NCI-H774 (cell line): ENCODE measurements at places on chromosomes 1 and 21.

DNA sequence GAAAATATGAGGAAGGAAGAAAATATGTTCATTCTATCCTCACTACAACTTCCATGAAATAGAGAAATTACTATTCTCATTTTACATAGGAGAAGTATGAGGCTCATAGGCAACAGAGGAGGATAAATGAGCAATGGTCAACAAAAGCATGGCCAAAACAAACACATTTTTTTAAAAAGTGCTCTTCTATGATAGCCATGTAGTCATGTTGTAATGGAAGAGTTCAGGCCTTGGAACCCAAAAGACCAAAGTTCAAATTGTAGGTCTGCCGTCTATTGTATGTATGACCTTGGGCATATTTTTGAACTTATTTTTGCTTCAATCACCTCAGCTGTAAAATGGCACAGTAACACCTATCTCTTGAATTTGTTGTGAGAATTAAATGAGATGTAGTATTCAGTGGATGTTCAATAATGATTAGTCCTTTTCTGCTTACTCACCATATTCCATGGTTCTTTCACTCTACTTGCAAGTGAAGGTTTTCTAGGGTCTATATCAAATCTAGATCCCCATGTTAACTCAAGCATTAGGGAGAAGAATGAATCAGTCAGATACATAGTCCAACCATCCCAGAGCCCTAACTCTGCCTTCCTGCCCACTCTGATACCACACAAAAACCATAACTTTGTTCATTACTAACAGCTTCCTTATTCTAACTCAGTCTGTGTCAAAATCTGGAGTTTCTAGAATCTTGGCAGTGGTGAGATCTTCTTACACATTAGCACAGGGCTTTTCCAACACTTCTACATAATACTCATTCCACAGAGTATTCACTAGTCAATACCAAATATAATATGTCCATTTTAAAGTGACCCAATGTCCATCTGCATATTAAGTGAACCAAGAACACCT lies 353.2 kb downstream of the PLPP3 start:
- DNase-seq = no peak

DNA sequence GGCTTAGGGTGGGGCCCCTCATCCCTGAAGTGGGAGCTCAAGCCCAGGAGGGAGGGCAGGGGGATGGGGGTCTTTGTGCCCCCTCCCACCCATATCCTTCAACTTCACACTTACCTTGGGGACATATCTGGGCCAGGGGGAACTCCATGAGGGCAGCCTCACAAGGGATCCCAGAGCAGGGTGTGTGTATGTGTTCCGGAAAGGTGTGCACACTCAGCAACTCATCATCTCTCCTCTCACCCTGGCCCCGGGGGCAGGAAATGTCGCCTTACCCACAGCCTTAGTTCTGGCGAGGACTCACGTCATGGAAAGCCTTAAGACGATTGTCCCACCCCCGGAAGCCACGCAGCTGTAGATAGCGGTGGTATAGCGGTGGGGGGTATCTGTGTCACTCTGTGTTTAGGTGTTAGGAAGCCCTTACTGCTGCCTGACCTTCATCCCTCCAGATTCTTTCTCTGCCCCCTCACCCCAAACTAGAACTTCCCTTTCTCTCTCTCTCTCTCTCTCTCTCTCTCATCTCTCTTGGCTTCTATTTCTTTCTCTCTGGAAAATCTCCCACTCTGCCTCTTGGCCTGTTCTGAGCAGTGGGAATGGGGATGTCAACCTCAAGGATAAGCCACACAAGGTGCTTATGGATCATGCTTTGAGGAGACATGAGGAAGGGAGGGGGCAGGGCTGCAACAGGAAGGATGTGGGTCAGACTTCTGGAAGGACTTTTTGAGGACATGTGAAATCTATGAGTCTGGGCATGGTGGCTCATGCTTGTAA lies at the start of gene SH2D2A:
SH2D2A (minus strand) TSS at position 288 of the 768 bp plus-strand sequence; CDS start at position 148, 140 bp downstream.
- no peak for DNase-seq

GRCh38 chr1:15851210-15852035 lies 3.9 kb downstream of the SPEN start:
- no peak for DNase-seq

- DNase-seq = no peak
Measured at GRCh38 chr21:28640326-28640725, 352.4 kb downstream of the LTN1 start.

DNA sequence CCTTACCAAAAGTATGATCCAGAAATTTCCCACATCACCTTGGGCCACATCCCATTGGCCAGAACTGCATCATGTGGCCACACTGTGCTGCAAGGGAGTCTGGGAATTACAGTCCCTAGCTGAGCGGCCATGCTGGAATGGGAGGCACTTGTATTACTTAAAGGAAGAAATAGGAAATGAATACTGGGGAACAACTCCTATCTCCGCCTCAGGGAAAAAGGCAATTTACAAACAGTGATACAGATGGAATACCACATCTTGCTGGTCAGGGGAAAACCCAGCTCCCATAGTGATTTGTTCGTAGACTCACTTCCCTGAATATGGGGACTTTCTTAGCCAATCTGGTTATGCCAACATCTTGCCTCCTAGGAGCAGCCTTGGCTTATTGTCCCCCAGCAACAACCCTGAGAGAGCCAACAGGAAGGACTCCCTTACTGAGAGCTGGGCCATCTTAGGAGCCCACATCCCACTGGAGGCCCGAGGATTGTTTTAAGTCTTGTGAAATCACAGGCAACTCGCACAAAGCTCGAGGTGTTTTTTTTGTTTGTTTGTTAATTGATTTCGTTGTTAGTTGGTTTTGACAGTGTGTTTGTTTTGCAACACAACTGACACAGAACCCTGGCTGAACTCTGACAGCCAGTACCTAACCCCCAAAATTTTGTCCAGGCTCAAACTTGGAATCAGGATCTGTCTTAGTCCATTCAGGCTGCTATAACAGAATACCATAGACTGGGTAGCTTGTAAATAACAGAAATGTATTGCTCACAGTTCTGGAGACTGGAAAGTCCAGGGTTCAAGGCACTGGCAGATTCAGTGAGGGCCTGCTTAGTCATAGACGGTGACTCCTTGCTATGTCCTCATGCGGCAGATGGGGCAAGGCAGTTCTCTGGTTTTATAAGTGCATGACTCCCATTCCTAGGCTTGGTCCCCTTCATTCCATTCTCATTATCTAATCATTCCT lies 14.9 kb downstream of the CDA start:
- no peak for DNase-seq

GRCh38 chr1:25810341-25811299 lies 9.1 kb upstream of the MTFR1L start:
- no peak for DNase-seq

DNA sequence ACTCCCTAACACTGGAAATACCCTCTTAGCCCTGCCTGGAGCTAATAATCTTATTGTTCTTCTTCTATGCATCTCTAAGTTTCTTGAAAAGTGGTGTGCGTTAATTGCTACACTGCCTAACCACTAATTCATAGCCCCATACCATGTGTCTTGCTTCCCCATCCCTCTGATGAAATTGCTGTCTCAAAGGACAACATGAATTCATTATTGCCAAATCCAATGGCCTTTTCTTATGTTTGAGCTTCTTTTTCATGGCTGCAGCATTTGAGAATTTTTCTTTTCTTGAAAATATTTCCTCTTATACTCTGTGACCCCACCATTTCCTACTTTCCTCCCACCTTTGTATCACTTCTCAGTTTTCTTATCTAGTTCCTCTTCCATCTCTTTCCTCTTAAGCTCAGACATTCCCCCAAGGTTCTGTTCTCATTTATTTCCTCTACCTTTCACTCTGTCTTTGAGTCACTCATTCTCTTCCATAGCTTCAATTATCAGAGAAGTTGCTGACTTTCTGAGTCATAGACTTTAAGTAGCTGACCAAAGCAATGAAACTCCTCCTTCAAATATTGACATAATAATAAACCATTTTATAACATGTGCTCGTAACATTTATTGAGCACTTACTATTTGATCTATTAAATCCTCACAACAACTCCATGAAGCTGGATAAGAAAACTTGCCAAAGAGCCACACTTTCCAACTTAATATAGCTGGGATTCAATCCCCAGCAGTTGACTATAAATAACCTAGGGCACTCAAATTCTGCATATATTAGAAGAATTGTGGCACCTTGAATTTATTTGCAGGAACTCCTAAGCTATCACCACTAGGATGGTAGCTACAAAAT lies 35.5 kb upstream of the ATP6V1G3 start:
- no peak for DNase-seq

GRCh38 chr1:204260601-204261197 lies 46.9 kb upstream of the GOLT1A start:
- DNase-seq = no peak

- no peak for DNase-seq
Measured at GRCh38 chr1:8307628-8308027, 10.3 kb upstream of the SLC45A1 start.

GRCh38 chr1:34603594-34603993 lies 151.3 kb upstream of the GJB5 start:
- no peak for DNase-seq

GRCh38 chr1:154241703-154242351 lies 21.1 kb downstream of the UBAP2L start:
- DNase-seq = no peak

DNA sequence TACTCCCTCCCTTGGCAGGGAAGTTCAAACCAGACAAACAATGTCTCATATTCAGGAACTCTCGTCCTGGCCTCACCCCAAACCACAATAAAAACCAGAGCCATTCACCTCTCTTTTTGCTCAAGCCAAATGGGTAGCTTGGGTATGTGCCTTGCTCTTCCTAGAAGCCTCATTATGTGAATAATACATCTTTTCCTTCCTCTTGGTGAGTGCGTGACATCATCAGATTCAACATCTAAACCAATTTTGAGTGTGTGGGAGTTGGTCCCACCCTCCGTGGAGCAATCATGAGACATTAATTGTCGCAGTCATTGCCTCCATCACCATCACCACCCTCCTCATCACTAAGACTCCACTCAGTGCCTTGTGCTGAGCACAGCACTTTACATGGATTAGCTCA lies 482.9 kb downstream of the PTPRU start:
- DNase-seq = no peak

DNA sequence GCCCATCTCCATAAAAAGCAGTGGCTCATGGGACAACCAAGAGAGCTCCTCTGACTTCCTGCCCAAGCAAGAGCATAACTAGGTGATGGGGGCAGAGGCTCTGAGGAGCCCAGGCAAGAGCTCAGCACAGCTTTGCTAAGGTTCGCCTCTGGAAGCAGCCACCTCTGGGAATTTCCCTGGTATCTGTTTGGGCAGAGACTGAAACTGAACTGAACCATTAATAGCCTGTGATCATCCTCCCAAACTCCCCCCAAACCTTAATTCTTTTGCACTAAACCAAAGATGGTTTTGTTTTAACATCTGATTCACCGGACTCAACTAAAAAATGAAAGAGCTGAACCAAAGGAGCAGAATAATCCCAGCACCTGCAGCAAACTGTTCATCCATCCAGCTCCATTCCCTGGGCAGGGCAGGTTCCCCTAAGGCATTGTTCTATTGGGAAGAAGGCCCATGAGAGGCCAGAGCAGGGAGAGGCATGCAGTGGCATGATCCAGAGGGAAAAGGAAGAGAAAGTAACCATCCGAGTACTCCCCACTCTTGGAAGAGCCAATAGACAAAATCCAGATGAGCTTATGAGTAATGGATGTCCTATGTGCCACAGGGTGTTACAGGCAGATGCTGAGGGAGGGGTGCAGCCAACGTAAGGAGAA lies 77.8 kb upstream of the KAZN start:
- no peak for DNase-seq

- no peak for DNase-seq
Measured at GRCh38 chr1:187091666-187092065, 262.9 kb downstream of the PLA2G4A start.

DNA sequence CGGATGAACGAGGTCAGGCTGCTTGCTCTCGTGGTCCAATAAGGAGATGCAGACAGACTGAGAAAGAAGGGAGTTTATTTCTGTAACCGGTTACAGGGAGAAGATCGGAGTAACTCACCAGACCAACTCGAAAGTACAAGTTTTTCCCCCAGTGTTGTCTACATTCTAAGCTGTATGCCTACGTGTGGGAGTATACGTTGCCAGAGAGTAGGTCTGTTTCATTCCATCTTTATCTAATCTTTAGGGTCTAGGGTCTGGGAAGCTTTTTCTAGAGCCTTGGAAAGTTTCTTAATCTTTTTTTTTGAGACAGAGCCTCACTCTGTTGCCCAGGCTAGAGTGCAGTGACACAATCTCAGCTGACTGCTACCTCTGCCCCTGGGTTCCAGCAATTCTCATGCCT lies 4.7 kb upstream of the PADI1 start:
- DNase-seq = no peak

DNA sequence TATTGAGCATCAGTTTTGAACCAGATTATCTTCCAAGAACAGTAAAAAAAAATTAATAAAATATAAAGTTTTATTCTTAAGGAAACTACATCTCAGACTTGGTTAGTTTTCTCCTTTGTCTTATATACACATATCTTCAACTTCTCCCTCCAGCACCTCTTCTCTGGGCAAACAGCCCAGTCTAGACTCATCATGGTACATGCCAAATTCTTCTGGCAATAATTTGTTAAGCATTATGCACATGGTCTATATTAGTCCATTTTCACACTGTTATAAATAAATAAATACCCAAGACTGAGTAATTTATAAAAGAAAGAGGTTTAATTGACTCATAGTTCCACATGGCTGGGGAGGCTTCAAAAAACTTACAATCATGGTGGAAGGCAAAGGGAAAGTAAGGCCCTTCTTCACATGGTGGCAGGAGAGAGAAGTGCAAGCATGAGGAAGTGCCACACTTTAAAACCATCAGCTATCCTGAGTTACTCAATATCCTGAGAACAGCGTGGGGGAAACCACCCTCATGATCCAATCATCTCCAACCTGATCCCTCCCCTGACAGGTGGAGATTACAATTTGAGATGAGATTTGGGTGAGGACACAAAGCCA lies 108.7 kb upstream of the RNPC3 start:
- no peak for DNase-seq

GRCh38 chr1:85502625-85503083 lies 37.7 kb upstream of the DDAH1 start:
- no peak for DNase-seq

GRCh38 chr1:165849353-165850133 lies 22.1 kb downstream of the UCK2 start:
- no peak for DNase-seq

DNA sequence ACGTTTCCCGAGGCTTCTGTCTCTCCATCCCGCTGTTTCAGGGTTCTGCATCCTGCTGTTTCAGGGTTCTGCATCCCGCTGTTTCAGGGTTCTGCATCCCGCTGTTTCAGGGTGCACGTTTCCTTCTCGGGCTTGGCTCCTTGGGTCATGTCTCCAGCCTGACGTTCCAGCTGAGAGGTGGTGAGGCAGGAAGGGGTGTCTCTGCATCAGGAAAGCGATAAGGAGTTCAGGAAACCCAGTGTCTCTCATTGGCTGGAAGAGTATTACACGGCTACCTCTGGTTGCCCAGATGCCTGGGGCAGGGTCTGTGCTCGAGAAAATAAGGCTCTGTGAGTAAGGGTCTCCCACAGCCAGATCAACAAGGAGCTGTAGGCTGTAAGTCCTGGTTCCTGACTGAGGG lies 21.1 kb downstream of the ADARB1 start:
- DNase-seq = no peak

- no peak for DNase-seq
Measured at GRCh38 chr21:44752671-44753235, 41.4 kb upstream of the TSPEAR start.
